Mononuclear cell (primary cell): ENCODE measurements at places on chromosomes 7 and 10. TPM values are rescaled to one million over a fixed set of nuclear protein-coding genes. Genes with fewer than 3 reads are reported as not detected.

The NPC1L1 gene
- not detected for total RNA-seq

The HYAL4 gene
- total RNA-seq: not detected

The CCDC3 gene
- total RNA-seq: 0.21 TPM

The WNT16 gene
- 0.21 TPM for total RNA-seq

The CYP26A1 gene
- total RNA-seq: not detected

The HMX3 gene
- total RNA-seq: not detected

The CPVL gene
- total RNA-seq: 132 TPM

The SEMA3A gene
- total RNA-seq: 0.21 TPM

The ANKRD16 gene
- total RNA-seq: 2.0 TPM

The NPFFR1 gene
- total RNA-seq: under 0.01 TPM

The KAZALD1 gene
- 0.42 TPM for total RNA-seq

The RINT1 gene
- 29.0 TPM for total RNA-seq

The HKDC1 gene
- 1.0 TPM for total RNA-seq

The MKX gene
- total RNA-seq: not detected

The EPHA1 gene
- 2.3 TPM for total RNA-seq

The IGF2BP3 gene
- 13.7 TPM for total RNA-seq

The MICALL2 gene
- 2.7 TPM for total RNA-seq

The GPR141 gene
- 3.8 TPM for total RNA-seq

The CTAGE6 gene
- total RNA-seq: 0.42 TPM

The SLC18A3 gene
- 0.10 TPM for total RNA-seq

The LRRC4 gene
- total RNA-seq: 1.3 TPM

The EZH2 gene
- total RNA-seq: 20.4 TPM

The MEOX2 gene
- not detected for total RNA-seq

The SERPINE1 gene
- 2.3 TPM for total RNA-seq

The KCND2 gene
- not detected for total RNA-seq

The RELN gene
- total RNA-seq: under 0.01 TPM

The BAMBI gene
- total RNA-seq: 1.9 TPM

The GRK5 gene
- 10.6 TPM for total RNA-seq

The CYP3A5 gene
- 0.10 TPM for total RNA-seq

The RNF133 gene
- total RNA-seq: not detected

The OPN4 gene
- not detected for total RNA-seq

The DKK1 gene
- total RNA-seq: not detected
